Right ventricle myocardium inferior (tissue), 1 donor: ENCODE measurements at places on chromosomes 4 and X.

GRCh38 chr4:87306056-87306455, 16.6 kb downstream of the HSD17B13 start:
- DNase-seq: no peak

DNA sequence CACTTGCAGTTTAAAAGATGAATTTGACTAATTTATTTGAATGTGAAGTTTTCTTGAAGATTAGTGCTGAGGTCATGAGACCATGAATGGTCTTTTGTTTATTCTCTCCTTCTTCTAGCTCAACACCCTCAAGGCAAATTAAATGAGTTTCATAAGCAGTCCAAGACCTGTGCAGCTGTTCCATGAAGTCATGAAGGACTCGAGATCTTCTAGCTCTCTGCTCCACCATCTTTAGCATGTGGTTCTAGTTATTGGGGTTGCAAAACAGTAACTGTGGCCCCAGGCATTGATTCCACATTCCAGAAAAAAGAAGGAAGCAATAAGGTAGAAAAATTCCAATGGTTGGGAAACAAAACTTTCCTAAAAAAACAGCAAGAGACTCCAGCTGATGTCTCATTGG, 84.2 kb upstream of the HS3ST1 start:
- DNase-seq: no peak

DNA sequence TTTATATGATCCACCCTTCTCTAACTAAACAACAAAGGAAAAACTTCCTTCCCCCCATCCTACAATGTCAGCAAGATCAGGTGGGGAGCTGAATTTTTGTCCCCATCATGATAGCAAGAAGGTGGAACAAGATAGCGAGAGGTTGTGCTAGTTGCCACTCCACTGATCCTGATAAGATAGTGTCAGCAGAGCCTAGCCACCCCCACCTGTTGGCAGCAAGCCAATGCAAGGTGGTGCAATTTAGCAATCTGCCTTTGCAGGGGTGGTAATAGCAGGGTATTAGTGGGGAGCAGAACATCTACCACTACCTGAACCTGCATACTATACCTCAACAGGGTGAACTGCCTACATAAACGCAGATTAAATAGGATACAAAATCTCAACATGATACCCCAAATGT, 80.2 kb upstream of the MAMLD1 start:
- DNase-seq: no peak

- no peak for DNase-seq
Observed at GRCh38 chrX:1657367-1658070, 42.7 kb downstream of the ASMT start.

DNA sequence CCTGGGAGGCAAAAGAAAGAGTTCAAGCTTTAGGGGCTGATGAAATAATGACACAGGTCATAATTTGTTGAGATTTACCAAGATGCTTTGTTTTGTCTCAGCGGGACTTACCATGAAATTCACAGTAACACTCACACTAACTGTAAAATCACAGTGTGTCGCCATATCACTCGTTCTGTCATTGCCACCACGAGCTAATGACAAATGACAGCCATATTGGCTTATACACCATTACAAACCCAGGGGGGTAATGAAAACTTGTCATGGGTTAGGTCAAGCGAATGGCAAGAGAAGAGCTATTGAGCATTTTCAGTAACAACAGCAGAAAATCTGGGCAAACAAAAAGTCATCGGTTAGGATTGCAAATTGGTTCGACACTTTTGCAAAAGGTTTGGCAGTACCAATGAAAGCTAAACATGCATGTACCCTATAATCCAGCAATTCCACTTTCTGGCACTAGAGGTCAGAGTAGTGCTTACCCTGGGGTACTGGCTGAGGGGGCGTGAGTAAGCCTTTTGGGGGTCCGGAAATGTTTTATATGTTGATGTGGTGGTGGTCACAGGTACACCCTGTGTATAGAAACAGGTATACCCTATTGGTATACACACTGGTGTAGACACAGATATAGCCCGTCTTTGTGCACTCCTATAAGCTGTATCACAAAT, 83.9 kb upstream of the RAI2 start:
- DNase-seq: no peak

GRCh38 chrX:133333154-133333750, 82.0 kb downstream of the GPC4 start:
- no peak for DNase-seq

DNA sequence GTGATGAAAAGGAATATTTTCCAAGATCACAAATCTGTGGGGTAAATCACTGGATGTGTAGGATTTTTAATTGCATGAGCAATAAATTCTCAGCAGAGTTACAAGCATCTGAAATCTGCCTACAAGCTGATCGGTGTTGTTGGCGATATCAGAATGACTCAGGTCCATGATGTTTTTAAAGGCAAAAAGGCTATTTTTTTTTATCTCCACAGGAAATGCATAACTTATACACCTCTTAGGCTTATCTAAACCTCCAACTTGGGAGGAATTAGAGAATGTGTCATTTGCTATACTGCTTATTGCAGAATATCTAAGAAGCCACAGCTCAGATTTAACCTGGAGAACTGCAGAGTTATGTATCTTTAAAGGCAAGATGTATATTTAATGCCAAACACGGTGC, 61.6 kb downstream of the KIT start:
- DNase-seq: no peak

- DNase-seq: no peak
Observed at GRCh38 chr4:186088523-186088922, 16.0 kb upstream of the FAM149A start.

GRCh38 chr4:174859904-174860303, 30.9 kb upstream of the GLRA3 start:
- no peak for DNase-seq

DNA sequence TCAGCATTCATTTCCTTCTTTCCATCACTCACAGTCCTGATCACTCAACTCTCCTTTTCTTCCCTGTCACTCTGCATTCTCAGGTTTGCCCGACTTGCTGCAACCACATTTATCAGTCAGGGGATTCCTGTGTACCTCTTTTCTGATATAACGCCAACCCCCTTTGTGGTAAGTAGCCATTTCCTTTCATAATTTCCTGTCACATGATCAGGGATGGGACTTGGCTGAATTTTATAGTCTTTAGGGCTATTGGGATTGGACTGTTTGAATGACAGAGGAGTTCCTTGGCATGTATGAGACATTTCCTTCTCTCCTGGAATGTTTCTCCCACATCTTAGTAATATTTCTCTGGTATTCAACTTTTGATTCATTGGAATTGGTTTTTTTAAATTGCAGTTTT, 11.0 kb downstream of the PGM2 start:
- no peak for DNase-seq

GRCh38 chrX:118156953-118157608, 40.5 kb upstream of the KLHL13 start:
- no peak for DNase-seq

GRCh38 chr4:54863571-54864255, 206.0 kb downstream of the KIT start:
- DNase-seq: no peak

DNA sequence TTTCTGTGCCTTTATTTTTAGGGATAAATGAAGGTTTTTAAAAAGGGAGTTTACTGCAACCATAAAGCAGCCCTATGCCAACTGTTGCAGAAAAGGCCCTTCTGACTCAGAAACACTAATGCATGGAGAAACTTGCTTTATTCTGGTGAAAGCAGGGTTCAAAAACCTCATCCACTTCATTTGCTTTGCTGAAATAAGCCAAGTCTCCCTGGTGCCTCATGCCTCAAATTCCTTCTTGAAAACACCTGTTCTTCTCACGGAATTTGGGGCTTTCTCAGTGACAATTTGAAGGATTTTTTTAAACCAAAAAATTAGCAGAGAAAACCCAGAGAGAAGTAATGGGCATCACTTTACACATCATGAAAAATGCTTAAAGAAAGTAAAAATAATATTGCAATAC, 349.0 kb downstream of the PCDH7 start:
- DNase-seq: no peak

DNA sequence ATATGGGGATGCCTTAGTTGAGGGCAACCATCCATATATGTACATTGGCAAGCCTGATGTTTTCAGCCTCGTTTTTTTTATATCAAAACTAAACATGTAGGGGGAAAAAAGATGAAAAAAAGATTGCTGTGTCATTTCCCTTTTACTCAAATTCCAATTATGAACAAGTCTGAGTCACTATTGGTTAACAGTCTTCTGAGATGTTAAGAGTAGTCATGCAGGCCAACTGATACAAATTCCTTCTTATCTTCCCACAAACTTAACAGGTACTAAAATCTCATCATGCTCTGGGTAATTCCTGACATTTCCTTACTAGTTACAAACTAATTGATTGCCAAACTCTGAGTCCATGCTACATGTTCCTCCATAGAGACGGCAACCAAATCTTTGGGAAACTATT, 222.1 kb downstream of the FRMPD4 start:
- DNase-seq: no peak

GRCh38 chrX:101682723-101683122, 23.1 kb upstream of the ARMCX2 start:
- DNase-seq: no peak

GRCh38 chr4:165222651-165222994, 15.3 kb downstream of the KLHL2 start:
- DNase-seq: no peak

DNA sequence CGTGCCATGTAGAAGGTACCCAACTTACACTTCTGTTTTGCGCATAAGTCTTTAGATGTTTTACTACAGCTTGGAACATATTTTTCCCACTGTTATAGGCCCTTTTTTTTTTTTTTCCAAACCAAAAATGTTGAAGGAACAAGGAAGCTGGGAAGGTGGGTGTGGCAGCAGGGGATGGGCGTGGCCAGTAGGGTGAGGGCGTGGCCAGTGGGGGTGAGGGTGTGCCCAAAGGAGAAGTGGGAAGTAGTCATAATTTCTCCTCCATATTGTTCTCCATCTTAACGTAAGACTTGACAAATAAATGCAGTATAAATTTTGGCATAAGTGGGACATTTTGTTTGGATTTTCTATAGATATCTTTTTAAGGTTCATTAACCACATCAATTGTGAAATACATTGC, 30.4 kb downstream of the CLDN22 start:
- DNase-seq: no peak

GRCh38 chrX:3540105-3540504, 173.3 kb downstream of the PRKX start:
- DNase-seq: no peak

DNA sequence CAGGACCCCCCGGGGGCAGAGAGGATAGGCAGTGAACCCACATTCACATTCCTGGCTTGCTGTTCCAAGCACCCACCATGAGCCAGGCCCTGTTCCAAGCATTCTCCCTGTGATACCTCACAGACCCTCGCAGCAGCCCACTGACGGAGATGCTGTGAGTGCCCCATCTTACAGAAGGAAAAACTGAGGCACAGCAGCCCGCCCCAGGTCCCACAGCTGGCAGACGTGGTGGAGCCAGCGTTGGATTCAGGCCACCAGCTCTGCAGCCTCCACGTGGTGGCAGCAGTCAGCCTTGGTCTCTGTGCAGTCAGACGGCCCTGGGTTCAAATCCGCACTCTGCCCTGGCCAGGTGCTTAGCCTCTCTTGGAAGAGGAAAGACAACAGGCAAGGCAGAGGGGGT, 16.8 kb downstream of the MAN2B2 start:
- DNase-seq: no peak

DNA sequence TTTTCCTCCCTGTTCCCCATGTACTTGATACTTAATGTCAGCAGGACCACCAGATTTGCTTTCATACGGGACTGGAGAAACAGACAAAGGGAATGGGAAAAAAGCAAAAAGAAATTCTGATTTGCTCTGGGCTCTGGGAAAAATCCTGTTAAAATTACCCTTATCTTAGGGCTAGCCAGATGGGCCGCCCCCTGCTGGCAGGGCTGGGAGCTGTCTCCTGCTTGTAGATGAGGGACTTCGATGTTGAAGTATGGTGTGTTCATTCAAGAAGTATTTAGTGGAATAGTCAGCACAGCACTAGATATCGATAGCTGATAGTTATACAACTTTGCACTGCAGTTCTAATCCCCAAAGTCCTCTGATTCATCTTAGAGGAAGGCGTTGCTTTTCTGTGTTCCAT, 45.8 kb downstream of the BCORL1 start:
- DNase-seq: peak; percentile 79

DNA sequence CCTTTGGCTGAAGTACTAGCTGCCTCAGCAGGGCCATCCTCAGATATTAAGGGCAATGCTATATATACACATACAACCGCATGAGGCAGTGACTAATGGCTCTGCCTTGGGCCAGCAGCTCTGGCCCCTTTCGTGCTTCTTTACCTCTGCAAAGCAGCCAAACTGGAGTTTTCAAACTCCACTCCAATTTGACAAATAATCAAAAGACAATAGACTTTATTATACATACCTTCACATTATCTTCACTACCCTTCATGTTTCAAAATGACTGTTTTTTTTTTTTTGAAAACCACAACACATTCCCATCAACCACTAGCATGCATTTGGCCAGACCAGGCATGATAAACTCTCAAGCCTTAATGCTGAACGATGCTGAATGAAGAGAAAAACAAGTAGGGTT, 187.7 kb downstream of the ENOX2 start:
- DNase-seq: no peak

DNA sequence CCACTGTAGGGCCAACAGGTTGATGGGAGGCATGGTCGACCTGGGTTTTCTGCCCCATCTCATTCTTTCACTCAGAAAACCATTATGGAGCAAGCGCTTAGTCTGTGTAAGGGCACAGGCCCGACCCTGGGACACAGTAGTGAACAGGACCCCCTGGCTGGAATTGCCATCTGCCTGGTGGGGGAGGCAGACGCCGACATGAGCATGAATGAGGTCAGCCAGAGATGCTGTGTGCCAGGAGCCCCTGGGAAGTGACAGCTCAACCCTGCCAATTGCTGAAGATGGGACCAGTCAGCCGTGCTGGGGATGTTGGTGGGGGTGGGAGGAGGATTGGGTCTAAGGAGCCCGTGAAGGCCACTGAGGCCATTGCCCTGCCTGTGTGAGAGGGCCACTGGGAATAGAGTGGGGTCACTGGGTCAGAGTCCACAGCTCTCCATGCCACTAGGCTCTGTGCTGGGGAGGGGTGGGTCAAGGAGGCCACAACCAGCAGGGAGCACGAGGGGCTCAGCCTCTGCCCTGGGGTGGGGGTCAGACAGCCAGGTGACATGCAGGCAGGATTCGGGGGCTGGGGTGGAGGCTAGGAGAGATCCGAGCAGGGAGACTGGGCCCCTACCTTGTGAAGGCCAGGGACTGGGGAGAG, 31.0 kb downstream of the ZNF185 start:
- no peak for DNase-seq

GRCh38 chr4:23934223-23934622, 44.4 kb upstream of the PPARGC1A start:
- DNase-seq: no peak

GRCh38 chr4:168440442-168441264, 39.6 kb downstream of the DDX60L start:
- no peak for DNase-seq

GRCh38 chr4:145538596-145538995, 56.9 kb downstream of the SMAD1 start:
- no peak for DNase-seq

DNA sequence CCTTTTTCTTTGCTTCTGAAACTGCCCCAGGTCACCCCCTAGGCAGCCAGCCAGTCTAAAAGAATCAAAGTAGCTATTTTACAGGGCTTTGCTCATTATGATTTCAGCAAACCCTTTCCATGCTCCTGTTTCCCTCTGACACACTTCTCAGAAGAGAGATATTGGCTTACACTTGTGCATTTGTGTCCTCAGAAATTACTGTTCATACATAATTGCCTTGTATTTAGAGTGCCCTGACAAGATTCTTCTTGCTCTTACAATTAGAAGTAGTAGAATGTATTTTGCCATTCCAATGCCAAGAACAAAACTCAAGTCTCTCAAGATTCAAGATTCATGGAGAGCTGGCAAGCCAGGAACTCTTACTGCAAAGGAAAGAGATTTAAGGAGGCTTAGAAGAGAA, 531.0 kb upstream of the ZFP42 start:
- DNase-seq: no peak
